ENCODE measurements at places on chromosomes 2 and 18.

DNA sequence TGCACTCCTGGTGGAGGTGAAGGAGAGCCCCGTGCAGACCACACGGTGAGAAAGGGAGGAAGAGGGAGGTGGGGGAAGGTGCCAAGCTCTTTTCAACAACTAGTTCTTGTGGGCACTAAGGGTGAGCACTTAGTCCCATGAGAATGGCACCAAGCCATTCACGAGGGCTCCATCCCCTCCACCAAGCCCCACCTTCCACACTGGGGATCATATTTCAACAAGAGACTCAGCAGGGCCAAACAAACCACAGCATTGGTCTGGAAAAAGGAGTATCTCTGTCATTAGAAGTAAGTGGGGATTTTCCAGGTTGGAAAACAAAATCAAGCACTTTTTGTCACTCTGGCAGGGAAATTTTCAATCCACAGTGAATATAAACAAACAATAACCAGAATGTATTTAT lies 38.4 kb downstream of the ZAP70 start:
- no peak for DNase-seq

GRCh38 chr2:101388232-101388631 lies 929 bp upstream of the CREG2 start:
- DNase-seq, result no peak

DNA sequence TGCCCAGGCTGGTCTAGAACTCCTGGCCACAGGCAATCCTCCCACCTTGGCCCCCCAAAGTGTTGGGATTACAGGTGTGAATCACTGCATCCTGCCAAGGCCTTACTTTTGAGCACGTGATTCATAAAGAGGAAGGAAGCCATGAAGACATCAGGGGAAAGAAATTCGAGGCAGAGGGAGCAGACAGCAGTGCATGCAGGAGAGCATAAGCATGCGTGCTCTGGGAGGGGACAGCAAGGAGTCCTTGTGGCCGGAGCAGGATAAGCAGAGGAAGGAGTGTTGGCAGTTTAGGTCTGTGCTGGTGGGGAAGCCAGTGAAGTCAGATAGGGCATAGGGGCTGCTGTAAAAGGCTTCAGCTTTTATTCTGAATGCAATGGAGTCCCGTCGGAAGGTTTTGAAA lies 400.5 kb upstream of the RAB12 start:
- DNase-seq, result no peak

DNA sequence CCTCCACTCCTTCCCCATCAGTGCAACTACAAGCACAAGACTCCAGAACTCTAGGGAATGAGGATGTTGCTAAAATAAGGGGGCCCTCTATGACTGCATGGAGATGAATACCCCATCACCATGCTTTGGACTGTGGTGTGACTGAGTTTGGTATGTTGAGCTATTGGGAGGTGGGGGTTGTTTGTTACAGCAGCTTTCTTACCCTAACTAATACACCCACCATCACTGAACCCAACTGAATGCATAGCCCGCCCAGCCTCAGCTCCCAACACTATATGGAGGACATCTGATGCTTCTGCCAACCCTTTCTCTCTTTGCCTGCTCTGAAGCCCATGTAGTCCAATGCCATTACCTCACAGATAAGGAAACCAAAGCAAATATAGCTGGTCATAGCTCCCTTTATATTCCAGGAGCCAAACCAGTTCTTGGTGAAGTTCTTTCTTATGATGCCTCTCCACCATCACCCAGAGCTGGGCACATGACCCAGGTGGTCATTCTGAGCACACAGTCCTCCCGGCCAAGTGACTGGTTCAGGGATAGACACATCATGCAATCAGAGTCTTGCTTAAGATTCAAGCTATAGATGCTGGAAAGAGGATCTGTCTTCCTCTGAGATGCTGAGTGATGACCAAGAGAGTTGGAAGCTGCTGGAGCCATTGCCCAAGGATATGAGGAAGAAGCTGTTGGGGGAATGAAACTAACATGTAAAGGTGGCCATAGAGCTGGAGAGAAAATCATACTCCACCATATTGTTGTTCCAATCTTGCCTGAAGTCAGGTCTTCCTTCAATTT lies 155.6 kb upstream of the HAAO start:
- no peak for DNase-seq

DNA sequence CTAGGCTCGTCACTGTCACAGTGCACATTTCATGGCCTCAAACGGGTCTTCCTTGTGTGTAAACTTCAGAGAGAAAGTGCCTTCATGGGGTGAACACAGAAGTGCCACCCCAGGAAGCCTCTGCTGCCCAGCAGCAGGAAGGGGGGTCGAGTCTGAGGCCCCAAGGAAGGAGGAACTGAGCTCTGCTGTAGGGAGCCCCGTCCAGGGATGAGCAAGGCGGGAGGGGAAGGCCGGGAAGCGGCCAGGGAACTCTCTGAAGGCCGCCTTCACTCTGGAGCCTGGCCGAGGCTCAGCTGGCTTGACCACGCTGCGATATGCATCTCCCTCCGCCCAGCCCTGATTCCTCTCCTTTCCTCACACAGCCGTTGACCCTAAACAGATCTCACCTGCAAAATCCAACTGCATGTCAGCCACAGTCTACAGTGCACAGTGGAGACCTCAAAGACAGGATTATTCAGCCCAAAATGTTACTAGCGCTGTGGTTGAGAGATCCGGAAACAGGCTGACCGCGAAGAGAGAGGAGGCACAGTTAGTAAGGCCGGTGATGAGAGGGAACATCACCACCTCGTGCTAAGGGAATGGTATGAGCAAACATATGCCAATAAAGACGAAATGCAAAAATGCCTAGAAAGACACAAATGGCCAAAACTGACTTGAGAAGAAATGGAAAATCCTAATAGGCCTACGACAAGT lies 34.2 kb upstream of the CTDP1 start:
- no peak for DNase-seq

DNA sequence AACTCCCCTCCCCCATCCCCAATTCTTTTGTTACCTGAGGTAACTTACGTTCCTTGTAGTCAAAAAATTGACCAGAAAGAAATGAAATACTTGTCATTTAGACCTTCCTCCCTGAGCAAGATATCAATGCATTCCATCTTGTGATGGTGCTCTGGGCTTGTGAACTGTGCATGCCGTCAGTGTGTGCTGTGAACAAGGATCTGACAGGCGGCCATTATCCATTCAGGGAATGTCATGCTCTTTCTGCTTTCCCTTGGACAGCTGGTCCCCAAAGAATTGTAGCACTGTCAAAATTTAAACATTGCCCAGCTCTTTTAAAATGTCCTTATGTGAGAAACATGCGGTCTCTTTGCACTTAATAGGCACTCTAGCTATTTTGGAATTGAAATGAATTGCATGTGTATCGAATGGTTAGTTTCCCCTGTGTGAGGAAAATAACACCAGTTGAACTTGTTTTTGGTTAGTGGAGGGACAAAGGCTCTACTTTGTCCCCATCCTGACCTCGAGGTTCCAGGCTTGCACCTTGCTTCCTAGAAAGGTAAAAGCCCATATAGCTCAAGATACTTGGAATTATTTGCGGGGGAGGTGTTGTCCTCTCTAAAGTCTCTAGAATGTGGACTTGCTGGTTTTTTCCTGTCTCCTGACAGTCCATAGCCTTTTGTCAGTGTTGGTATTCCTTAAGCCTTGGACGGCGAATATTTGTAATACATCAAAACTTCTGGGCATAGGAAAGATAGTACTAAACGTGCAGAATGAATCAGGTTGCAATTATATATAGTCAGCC lies 350.9 kb downstream of the NUP35 start:
- no peak for DNase-seq

DNA sequence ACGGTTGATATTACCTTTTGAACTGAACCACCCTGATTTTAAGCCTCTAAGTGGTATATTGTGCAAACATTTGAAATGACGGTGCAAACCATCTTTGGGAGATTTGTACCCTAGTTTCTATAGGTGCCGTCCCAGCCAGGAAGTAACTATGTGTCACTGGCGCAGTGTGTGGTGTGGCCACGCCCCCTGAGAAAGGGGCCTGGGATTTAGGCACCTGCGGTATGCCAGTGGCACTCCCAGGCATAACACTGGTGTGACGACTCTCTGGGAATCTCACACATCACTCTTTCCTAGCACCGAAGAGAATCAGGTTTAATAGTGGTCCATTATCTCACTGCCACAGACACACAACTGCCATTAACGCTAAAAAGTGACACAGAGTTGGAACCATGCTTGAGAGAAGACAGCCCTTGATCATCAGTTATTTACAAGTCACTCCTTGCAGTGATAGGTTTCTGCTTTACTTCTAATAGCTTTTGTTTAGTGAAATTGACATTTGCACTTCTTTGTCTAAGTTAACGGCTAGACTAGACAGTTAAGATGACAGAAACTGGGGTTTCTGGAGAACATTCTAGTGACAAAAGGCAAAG lies 11.1 kb downstream of the AQP4 start:
- no peak for DNase-seq

- no peak for DNase-seq
Measured at GRCh38 chr2:88828397-88829137, 137.1 kb downstream of the RPIA start.

GRCh38 chr2:64328415-64328722 lies 125.6 kb upstream of the LGALSL start:
- no peak for DNase-seq

DNA sequence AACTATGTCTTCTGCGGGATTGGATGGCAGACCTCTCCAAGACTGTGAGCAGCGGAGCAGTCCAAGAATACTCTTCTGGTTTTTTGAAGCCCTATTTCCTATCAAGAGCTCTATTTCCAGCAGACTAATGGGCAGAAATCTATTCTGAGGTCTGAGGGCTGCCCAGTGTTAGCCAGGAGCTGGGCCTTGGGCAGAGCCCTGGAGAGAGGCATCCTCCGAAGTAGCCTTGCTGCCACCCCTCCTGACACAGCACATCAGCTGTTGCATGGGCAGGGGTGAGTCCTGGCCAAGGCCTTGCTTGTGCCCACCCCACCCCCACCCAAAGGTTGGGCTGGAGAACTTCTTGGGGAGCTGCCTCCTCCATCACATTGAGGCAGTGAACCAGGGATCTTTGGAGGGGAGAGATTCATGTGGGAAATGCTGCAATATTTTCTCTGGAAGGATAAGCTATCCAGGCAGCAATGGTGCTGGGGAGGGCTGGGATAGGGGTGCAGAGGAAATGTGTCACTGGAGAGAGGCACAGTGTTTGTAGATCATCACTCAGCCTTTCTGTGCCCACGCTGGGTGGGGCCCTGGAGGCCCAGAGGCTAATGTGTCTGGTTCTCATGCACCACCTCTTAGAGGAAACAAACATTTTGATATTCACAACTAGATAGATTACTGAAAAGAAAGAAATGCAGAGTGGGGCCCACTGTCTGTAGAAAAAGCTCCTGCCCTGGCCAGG lies 104.7 kb downstream of the VSNL1 start:
- DNase-seq, result no peak

GRCh38 chr2:217616936-217617335 lies 385.9 kb downstream of the TNS1 start:
- no peak for DNase-seq

DNA sequence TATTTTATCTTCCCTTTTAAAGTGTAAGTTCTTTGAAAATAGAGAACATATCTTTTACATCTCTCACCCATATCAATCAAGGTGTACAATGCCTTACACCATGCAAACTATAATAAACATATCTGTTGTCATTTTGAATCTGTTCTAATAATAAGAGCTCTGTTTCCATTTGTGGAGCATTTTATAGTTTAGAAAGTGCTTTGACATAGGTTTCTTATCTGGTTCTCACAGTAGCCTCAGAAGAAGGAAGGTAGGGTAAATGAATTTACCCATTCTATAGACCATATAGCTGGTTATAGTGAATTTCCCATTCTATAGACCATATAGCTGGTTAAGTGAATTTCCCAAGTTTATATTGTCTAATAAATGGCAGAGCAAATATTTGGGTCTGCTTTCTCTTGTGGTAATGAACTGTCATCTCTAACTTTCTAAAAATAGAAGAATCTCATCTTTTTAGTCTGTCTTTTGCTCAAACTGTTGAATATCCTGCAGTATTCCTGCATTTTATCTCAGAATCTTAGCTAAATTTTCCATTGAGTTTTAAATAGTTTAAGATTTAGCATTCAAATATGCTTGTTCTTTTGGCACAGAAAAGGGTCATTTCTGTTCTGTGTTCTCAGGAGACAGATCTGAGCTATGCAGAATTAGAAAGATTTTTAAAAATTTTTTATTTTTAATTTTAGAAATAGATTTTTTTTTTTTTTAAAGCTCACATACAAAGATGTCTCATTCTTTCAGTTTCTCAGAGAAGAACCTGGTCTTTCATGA lies 80.7 kb upstream of the STON1 start:
- no peak for DNase-seq

- DNase-seq, result no peak
Measured at GRCh38 chr2:207334624-207335371, 169.1 kb upstream of the KLF7 start.

DNA sequence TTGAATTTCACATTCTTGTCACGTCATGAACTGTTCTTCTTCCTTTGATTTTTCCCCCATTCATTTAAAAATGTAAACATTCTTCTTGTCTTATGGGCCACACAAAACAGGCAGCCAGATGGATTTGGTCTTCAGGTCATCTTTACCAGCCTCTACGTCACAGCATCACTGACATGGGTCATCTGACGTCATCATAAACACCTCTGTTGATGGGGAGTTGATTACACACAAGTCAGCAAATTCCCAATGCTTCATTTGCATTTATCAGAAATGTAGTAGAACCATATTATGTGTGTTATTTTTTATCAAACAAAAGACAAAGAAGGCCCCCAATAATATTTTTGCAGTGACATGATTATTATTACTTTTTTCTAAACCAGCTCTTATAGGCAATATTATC lies 777.9 kb downstream of the DCC start:
- DNase-seq, result no peak

DNA sequence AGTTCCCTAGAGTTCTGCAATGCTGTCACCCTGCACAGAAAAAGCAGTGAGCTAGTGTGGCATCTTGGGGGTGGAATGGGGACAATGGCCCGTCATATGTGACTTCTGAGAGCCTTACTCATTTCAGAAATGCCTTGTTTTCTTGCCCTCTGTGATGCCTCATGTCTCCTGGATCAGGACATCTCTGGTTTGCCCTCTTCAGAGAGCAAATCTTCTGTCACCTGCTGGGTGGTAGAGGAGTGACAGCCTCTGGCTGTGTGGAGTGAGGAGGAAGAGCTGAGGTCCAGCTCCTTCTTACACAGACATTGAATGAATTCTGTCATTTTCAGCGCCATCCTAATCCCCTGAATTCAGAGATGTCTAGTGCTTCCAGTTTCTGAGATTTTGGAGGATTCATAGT lies 55.6 kb upstream of the PHLPP1 start:
- no peak for DNase-seq

- DNase-seq, result no peak
Measured at GRCh38 chr2:203824603-203825002, 43.0 kb upstream of the CTLA4 start.

DNA sequence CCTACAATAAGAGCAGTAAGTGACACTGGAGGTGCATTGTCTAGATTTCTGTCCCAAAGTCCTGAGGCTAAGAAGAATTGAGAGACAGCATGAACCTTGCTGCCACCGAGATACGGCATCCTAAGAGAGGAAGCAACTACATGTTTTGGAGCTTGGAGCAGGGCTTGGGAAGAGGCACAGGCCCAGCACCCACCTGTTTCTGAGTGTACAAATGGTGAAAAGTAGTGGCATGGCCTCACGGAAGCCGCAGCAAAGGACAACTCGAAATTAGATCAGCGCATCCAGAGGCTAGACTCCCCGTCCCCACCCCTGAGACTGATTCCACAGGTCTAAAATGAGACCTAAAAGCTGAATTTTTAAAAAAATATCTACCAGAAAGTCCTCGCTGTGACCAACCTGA lies 127.5 kb downstream of the PTGR3 start:
- no peak for DNase-seq

- no peak for DNase-seq
Measured at GRCh38 chr2:48471048-48471474, 58.9 kb upstream of the STON1 start.

Measured in activated CD4-positive, alpha-beta T cell treated with anti-CD3 and anti-CD28 coated beads, Interleukin-2, Interleukin-4, amounts not matched to agents 100 ng/mL and 50 ng/mL, durations not matched to agents 16 hours and 8 hours (primary cell).